Neural crest cell (in vitro differentiated cells): ENCODE measurements at places on chromosomes 3 and 15.

- DNase-seq = no peak
Measured at GRCh38 chr15:86744198-86744780, 664.6 kb downstream of the AGBL1 start.

GRCh38 chr3:181726351-181727330 lies 14.9 kb downstream of the SOX2 start:
- DNase-seq = peak; percentile 68

DNA sequence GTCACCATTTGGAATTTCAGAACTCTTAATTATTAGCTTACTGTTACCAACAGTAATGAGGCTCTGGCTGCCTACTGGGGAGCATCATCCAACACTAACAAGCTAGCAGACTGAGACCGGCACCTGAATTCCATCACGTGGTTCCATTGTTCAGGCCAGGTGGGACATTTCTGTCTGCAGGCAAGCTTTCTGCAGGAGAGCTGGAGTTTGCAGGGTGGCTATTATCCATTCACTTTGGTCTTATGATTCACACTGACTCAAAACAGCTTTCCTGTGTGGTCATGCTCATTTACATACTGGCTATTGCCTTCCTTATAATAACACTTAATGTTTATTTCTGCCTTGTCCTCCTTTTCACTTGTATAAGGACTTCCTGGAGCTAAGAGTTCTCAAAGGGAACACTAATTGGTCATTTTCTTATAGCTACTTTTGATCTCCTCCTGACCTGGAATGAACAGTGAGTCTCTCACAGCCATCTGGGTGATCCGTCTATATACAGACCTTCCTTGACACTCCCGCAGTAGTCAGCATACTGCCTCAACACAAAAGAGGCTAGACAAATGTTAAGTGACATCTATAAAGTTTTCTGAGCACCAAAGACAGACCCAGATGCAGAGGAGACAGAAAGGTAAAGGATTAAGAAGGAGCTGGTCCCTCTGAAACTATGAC lies 695.4 kb downstream of the FHIT start:
- no peak for DNase-seq

- no peak for DNase-seq
Measured at GRCh38 chr3:52986938-52987337, 58.9 kb downstream of the SFMBT1 start.

DNA sequence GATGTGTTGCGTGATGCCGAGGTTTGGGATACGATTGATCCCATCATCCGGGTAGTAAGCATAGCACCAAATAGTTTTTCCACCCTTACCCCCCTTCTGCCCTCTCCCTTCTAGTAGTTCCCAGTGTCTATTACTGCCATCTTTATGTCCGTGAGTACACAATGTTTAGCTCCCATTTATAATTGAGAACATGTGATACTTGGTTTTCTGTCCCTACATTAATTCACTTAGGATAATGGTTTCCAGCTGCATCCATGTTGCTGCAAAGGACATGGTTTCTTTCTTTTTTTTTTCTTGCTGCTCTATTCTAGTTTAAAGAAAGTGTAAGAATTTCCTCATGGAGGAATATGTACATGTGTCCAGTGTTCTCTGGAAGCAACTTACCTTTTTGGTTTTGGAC lies 51.8 kb downstream of the NSUN3 start:
- DNase-seq = no peak

DNA sequence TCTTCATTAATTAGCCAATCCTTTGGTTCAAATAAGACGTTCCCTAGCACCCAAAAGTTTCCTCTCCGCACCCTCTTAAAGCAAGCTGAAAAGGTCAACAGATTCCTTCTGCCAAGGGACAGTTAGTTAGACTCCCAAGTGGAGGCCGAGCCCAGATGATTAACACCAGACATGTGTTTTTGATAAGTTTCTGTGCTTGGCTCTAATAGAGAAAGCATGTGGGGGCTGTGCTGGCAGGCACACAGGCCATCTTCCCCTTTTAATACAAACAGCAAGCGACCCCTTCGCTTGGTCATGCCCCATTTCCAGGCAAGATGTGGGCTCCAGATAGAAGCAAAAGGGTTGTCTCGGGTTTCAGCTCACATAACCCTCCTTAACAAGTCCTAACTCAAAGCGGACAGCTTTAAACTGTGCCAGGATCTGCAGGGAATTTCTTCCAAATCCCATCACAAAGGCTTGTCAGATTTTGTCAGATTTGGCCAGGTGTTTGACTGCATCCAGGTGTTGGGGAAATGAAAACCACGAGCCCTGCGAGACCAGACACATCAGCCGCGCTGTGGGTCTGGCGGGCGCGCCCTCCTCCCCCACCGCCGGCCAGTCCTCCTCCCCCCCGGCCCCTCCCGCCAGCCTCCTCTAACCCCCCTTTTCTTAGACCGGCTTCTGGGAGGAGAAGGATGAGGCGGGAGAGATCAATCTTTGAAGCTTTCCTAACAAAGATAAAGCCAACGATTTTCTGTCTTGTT lies 3.3 kb downstream of the HES1 start:
- DNase-seq = no peak

- no peak for DNase-seq
Measured at GRCh38 chr3:41169023-41169422, 30.3 kb upstream of the CTNNB1 start.

DNA sequence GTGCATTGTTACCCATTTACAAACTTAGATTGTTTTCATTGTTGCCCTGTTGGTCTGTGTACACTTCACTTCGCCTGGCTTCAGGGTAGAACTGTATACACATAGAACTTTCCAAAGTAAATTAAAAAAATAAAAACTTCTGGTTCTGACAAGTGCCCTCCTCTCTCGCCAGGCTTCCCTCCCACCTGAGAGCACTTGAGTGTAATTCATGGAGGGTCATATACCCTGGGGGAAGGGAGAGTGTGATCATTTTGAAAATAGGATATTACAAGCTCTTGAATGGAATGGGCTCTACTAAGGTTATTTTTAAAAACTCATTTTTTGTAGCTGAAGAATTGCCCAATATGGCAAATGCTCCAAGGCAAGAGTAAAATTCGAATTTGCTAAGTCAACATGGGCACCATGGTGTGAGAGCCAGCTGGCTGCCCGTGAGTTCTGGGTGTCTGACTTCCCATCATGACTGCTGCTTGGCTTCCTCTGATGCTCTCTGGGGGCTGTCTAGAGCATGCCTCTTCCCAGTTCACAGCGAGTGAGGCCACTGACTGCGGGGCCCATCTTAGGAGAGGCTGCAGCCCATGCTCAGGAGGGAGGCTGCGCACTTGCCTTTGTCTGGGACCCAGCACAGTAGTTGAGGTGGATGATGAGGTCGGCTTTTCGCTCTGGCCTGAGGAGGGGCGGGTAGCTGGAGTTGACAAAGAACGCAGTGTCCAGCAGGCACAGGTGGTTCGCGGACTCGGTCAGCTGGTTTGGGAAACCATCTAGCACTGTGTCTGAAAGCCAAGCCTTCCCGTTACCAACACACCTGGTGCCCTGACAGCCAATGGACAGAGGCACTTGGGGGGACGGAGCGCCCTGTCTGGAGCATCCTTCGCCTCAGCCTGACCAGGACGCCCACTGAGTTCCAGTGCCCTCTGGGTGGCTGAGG lies 13.1 kb upstream of the EHD4 start:
- no peak for DNase-seq

DNA sequence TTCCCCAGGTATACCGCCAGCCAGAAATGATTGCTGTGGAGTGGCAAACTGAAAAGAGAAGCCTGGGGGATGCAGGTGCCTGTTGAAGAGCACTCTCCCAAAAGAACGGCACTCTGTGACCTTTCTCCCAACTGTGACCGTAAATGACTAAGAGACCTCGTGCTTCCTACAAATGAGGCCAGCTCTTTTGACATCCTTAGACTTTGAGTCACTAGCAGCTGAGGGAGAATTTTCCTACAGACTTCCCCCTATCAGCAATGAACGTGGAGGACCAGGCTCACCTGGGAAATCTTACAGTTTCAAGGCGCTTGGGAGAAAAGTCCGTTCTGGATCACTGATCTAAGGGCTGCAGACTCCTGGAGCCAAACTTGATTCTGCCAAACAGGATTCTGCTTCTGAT lies 8.6 kb downstream of the AQP9 start:
- no peak for DNase-seq

DNA sequence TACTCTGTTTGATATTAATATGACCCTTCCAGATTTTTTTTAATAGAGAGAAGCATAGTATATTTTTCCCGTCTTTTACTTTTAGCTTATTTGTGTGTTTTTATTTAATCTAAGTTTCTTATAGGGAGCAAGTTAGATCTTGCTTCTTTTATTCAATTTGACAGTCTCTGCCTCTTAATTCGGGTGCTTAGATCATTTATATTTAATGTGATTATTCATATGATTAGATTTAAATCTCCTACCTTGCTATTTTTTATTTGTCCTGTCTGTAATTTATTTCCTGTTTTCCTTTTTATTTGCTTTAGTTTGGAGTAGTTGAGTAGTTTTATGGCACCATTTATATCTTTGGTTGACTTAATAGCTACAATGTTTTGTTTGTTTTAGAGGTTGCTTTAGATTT lies 66.1 kb downstream of the GJD2 start:
- no peak for DNase-seq

DNA sequence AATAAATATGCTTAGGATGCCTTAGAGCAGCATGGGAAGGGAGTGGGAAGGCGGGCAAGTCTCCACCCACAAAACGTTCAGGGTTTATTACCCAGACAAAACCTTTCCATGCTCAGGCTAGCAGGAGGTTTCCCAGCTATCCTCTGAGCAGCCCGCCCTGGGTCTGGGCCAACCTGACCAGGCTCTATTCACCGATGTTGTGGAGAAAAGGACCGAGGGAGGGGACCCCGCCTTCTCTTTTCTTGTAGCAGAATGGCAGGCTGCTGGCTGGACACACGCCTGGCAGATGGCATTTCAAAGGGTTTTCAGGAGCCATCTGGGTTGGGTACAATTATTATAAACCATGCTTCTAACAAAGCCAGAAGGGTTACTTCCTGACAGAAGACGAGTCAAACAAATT lies 540.9 kb downstream of the MAGI1 start:
- DNase-seq = peak; percentile 12

DNA sequence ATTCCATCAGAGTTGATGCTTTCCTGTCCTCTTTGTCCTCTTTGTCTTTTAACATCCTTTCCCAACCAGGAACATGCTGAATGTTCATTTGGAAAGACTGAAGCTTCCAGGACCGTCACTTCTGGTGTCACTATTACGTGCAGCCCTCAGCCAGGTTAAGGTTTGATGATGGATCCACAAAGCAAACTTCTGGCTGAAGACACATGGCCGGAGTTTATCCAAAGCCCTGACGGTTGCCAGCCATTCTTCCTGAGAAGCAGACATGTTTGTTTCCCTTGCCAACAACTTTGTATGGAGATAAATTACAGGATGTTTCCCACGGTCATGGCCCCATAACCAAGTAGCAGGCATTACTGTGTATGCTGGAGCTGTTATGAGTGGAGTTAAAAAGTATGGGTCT lies 236.9 kb downstream of the THSD4 start:
- DNase-seq = no peak
